ENCODE measurements at places on chromosomes 4 and X.

GRCh38 chr4:100981447-100982204, 365.7 kb downstream of the PPP3CA start:
- no peak for DNase-seq

- DNase-seq, result no peak
These were observed 100.7 kb downstream of the EFNB1 start for GRCh38 chrX:68929332-68930150.

DNA sequence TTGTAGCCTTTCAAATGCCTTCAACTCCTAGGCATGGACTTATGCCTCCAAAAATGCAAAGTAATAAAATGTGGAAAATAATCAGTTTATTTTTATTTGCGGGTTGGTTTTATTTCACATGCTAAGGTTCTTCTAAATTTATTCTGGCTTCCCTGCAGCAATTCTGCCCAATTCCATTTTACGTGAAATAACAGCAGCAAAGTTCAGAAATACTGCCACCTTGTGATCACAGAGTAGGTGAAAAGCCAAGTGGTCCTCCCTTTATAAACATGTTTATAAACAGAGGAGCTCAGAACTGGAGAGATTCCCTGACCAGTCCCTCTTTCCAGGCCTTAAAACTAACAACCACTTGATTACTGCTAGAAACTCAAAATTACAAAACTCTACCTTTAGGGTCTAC, 14.7 kb upstream of the DCHS2 start:
- DNase-seq, result no peak

- no peak for DNase-seq
These were observed 96.4 kb downstream of the FAM13A start for GRCh38 chr4:88960576-88960975.

DNA sequence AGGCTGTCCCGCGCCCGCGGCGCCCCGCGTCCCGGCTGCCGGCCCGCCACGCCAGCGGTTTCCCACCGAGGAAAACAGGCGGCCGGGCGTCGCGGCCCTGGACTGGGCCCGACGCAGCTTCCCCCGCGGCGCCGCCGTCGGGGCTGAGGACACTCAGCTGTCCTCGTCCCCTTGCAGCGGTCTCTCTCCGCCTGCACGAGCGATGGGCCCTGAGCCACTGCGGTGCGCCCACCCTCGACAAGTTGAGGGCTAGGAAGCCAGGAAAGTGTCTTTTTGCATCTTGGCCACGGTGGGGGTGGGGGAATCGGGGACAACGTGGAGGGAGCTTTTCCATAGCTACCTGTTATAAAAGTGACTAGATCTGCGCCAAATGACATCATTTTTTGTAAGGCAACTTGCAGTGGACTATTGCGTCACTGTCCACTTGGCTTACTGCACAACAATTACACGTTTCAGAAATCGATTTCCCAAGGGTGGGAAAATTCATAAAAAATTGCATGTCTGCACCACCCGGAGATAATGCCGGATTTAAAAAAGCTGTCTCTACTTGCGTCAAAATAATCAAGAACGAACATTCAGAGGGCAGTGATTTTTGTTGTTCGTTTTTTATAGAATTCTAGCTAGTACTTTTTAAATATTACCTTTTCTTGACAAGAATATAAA, 1.1 kb downstream of the KLHL15 start:
- no peak for DNase-seq

- no peak for DNase-seq
These were observed 637.9 kb downstream of the ADGRL3 start for GRCh38 chr4:61838072-61838471.

DNA sequence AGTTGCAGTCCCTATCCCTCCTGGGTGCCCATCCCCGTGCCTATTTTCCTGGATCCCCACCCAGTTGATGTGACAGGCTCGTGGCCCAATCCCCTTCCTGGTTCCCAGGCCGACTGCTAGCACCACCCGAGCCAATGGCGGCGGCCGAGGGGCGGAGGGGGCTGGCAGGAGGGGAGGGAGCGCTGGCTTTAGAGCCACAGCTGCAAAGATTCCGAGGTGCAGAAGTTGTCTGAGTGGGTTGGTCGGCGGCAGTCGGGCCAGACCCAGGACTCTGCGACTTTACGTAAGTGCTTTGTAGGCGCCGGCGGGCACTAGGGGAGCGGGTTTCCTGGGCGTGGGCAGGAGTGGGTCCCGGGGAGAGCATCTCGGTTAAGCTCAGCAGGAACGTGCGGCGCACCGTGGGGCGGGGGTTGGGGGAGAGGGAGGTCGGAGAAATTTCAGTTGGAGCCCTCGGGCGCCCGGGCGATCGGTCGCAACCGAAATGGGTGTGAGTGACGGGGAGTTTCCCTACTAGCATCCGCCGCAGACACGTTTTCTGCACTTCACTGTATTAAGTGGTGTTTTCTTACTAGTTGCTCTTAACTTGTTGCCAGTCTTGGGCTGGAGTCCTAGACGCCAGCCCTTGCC, at the start of gene PLS3:
Gene PLS3 (plus strand): TSS at position 197 of the 627 bp plus-strand sequence. CDS start 49,077 bp downstream, outside the sequence.
- peak; percentile 13 for DNase-seq

GRCh38 chr4:62816566-62816965, 1592.7 kb downstream of the TECRL start:
- no peak for DNase-seq

- DNase-seq, result no peak
These were observed 240.8 kb upstream of the ANXA3 start for GRCh38 chr4:78310740-78311115.

GRCh38 chr4:38842994-38843393, 13.6 kb downstream of the TLR6 start:
- DNase-seq, result no peak

GRCh38 chrX:73068467-73069364, 10.6 kb downstream of the PABPC1L2A start:
- no peak for DNase-seq

DNA sequence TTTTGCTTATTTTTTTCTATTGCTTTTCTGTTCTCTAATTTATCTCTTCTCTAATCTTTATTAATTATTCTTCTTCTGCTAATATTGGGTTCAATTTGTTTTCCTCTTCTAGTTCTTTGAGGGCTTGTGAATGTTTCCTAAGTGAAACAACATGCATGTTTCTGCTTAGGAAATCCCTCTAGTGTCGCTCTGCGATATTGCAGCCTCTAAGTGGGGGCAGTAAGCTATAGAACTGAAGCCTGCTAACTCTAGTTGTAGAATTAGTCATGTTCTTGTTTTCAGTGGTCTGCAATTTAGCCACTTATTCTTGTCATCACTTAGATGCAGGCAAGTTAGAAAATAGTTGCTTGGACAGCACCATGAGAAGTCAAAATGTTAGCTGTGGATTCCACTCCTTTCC, 222.6 kb downstream of the SPIN4 start:
- DNase-seq, result no peak

DNA sequence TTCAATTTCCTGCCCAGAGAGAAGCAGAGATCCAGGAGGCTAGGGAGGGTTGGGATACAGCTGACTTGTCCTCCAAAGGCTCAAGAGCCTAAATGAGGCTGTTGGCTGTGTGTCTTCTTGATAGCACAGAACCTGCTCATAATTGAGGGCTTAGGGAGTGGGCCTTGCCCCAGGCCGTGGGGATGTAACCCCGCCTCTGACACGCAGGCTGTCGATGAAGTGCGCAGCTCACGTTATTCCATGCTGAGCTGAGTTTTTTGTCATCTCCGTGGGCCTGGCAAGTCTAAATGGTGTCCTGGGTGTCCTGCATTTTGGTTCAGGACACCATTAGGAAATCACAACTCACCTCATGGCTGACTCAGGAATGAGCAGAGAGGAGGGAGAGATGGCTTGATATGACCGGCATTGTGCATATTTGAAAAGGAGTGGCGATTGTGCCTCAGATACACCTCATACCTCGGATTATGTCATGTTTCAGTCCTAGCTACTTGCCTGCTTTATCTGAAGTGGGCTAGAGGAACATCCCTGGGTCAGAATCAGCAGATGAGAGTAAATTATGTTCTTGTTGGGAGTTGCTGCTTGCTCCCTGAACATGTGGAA, 43.7 kb downstream of the FHDC1 start:
- no peak for DNase-seq

GRCh38 chr4:174505892-174506291, 16.4 kb downstream of the HPGD start:
- DNase-seq, result no peak

DNA sequence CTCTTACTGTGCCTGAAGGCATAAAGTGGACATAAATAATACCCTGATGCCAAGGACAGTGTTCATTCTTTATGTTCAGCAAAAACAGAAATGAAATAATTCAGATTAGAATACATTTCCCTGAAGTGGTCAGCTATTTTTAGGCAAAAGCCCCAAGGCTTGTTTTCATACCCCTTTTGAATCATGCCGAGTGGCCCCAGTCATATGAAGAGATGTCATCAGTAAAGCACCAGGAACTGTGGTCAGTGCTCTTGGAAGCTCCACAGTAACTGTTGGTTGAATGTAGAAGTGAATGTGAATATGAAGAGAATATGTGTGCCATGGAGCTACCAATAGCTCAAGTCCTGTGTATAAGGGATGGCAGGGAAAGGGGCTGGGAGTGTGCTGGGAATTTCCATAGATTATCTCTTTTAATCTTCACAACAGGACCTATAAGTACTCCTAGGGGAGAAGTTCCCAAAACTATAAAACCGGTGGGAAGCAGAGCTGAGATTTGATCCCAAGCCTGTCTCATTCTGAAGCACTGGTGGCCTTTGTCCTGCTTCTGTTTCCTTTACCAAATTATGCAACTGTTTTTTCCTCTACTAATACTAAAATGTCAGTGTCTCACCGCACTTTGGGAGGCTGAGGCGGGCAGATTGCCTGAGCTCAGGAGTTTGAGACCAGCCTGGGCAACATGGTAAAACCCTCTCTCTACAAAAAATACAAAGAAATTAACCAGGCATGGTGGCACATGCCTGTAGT, 52.6 kb downstream of the FNIP2 start:
- DNase-seq, result no peak

GRCh38 chr4:63717384-63717783, 691.9 kb downstream of the TECRL start:
- DNase-seq, result no peak

- no peak for DNase-seq
These were observed 33.3 kb downstream of the MEPE start for GRCh38 chr4:87865960-87866598.

DNA sequence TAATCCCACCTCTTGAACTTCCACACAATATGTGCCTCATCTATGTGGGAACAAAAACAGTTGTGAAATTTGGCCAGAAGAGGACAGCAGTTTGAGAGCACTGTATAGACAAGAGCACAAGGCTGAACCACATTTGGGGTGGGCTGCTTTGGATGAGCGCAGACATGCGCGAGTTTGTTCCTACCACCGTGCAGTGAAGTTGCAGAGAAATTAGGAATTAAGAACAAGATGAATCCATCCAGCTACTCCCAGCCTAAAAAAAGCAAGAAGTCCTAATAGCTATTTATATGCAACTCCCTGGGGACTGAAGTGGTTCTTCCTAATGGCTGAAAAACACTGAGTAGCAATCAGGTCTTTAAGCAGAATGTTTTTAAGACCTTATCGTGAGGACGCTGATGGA, 1.0 kb downstream of the GAB3 start:
- DNase-seq, result no peak

GRCh38 chrX:19791562-19791961, 95.8 kb downstream of the SH3KBP1 start:
- no peak for DNase-seq
